Activated CD8-positive, alpha-beta T cell treated with anti-CD3 and anti-CD28 coated beads for 36 hours (primary cell): ENCODE measurements at places on chromosomes 4 and X. TPM values are rescaled to one million over a fixed set of nuclear protein-coding genes. Genes with fewer than 3 reads are reported as not detected.

Gene ANKRD50
- 0.54 TPM for total RNA-seq

Gene SYNPO2
- 0.13 TPM for total RNA-seq

GRCh38 chr4:47531241-47531953 is 46.3 kb downstream of the ATP10D start:
- peak; percentile 80 for DNase-seq

Gene CC2D2A
- not detected for total RNA-seq

DNA sequence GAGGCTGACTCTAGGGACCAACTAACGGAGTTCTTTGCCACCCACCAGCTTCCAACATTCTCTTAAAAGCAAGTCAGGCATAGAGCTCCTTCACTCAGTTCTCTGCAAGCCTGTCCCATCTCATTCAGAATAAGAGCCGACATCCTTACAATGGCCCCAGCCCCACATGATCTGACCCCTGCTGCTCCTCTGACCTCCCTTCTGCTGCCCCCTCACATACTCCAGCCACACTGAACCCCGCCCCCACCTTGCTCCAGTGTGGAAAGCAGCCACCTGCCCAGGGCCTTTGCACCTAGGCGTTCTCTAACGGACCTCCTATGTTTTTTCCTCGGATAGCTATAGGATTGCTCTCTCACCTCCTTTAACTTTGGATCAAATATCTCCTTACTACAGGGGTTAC is 143.2 kb upstream of the ETNPPL start:
- DNase-seq: no peak

DNA sequence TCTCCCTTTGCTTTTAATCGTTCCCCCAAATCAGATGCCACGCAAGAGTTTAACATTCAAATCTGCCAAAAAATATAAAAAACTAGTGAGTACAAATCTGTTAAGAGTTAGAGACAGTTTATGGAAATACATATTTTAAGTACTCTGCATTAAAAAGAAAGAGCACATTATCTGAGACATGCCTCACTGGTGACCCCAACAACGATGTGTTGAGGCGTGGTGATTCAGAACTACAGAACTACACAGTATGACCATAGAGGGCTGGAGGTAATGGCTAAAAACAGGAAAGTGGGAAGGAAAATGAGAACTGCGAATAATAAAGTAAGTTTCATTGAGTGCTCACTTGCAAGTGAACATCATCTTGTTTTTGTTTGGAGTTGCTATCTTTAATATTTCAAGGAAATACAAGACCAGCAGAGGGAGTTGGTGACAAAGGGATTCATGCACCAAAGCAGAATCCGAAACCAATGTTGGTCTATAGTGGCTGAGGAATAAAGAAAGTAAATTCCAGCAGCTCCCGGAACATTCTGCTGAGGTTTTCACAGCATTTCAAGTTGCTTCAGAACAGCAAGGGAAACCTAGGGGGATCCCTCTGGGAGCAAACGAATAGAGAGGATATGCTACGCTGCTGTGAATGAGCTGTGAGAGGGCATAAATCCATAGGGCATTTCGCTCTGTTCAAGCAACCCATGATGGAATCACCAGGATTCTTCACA is 92.2 kb downstream of the DCHS2 start:
- DNase-seq: no peak

- no peak for DNase-seq
Observed at GRCh38 chrX:68508799-68509198, 9.9 kb downstream of the YIPF6 start.

GRCh38 chr4:188534917-188535316 is 395.7 kb downstream of the TRIML1 start:
- DNase-seq: no peak

Gene MAGEE2
- total RNA-seq: not detected

Gene GPM6B
- total RNA-seq: not detected

Gene ARMCX1
- 3.9 TPM for total RNA-seq
